ENCODE measurements at places on chromosomes 3 and 15.

DNA sequence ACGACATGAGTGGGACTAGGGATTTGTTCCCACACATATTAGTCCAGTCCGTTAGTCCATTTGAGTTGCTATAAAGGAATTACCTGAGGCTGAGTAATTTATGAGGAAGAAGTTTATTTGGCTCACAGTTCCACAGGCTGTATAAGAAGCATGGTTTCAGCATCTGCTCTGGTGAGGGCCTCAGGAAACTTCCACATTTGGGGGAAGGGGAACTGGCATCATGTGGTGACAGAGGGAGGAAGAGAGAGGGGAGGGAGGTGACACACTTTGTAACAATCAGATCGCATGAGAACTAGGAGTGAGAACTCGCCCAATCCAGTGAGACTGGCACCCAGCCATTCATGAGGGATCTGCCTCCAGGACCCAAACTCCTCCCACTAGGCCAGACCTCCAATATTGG lies 769.9 kb upstream of the ROBO1 start:
- DNase-seq, result no peak

GRCh38 chr15:40807888-40808461 lies 702 bp upstream of the DNAJC17 start:
- no peak for DNase-seq

DNA sequence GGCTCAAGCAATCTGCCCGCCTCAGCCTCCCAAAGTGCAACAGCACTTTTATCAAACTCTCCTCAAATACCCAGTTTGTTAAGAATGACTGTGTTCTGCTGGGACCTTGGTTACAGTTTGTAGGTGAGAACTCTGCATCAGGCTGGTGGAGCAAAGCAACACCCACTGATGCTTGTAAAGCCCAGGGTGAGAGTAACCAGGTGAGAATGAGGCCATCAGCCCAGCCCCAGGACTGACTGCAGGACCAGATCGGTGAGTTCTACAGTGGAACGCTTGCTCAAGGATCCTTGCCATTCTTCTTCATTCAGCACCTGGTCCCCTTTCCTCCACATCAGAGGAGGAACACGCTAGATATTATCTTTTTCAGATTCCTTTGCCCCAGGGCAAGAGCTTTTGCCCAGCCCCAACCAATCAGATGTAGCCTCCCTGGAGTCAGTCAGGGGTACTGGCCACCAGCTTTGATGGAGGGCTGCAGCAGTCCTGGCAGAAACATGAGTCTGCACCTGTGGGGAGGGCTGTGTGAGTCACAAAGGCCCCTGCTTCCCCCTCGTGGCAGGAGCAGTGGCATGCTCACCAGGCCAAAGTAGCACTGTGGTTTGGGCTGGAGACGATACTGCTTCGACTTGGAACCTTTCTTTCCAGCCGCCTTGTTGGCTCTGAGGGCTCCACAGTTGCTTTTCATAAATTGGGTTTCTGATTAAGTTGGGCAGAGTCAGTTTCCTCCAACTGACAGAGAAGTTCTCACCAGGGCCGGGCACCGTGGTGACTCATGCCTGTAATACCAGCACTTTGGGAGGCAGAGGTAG lies 3.5 kb upstream of the SHISA5 start:
- no peak for DNase-seq

- DNase-seq, result no peak
Observed at GRCh38 chr3:46449755-46450552, 14.8 kb downstream of the LTF start.

- DNase-seq, result no peak
Observed at GRCh38 chr3:99711351-99711750, 73.0 kb downstream of the COL8A1 start.

DNA sequence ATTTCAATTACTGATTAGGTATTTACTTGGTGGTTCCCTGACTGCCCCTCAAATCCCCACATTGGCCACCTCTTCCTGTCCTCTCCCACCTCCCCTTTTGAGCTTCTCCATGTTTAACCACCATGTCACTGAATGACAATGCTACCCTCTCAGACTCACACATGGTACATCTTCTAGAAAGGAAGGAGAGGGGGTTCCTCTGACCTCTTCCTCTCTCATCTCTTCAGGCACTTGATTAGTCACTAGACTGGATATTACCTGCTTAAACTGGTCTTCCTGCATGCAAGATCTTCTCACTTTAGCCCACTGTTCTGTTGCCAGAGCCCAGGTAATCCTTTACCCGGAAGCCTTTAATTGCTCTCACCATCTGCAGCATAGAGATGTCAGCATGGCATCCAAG lies 64.9 kb downstream of the DIPK2A start:
- no peak for DNase-seq

- DNase-seq, result no peak
Observed at GRCh38 chr3:184506561-184506991, 55.0 kb upstream of the EPHB3 start.

- DNase-seq, result no peak
Observed at GRCh38 chr3:72537448-72537847, 310.8 kb downstream of the SHQ1 start.

DNA sequence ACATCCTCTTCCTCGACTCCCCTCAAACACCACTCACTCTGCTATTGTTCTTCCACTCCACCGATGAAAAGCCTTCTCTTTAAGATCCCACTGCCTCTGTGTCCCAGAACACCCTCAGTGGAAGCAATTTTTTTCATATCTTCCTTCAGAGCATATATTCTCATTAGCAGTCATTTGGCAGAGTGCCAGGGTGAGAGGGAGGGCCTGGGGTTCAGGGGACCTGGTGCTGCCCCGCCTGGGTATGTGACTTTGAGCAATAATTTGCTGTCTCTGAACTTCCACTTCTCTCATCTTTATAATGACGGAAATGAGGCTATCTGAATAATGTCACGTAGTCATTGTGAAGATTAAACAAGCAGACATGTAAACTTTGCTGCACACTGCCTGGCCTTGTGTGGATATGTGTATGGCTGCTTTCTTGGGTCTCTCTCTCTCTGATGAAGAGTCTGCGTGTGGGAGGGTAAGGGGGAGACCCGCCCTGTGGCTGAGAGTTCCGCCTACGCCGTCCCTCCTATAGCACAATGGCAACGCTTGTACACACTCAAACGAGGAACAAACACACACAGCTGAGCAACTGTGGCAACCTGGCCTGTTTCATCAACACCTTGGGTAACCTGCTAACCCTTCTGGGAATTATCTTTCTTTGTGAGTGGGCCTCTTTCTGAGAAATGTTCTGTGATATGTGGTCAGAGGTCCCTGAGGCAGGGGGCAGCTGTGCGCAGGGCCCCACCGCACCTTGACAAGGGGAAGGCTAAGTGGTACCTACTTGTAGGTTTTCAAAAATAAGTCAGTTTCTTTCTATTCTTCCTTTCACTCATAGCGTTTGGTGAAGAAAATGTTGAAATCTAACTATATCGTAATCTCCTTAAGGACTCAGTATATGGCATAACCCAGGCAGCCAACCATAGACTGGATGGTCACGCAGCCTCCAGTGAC lies 369.8 kb downstream of the SV2B start:
- DNase-seq, result no peak

- no peak for DNase-seq
Observed at GRCh38 chr3:120824613-120825012, 82.1 kb downstream of the GTF2E1 start.

- DNase-seq, result no peak
Observed at GRCh38 chr3:129673897-129674797, 67.7 kb upstream of the PLXND1 start.

GRCh38 chr3:149437710-149438109 lies 36.8 kb upstream of the TM4SF4 start:
- no peak for DNase-seq

DNA sequence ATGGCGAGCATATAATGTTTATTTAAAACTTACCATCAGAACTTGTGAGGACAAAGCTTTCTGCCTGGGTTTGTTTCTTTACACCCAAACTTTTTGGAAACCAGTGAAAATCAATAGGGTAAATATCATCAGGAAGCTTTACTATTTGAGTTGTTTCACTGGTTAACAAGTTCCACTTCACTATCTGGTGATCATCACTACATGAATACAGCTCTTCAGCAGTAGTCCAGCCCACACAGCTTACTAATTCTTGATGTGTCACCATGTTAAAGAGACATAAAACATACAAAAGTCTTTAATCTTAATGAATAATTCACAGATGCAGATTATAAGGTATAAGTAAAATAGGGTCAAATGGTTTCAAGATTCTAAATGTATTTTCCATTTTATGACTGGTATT lies 17.6 kb downstream of the IFT80 start:
- DNase-seq, result no peak

GRCh38 chr15:77851691-77852090 lies 219.0 kb upstream of the LINGO1 start:
- no peak for DNase-seq

- DNase-seq, result no peak
Observed at GRCh38 chr3:151630938-151631441, 102.7 kb upstream of the AADACL2 start.

- no peak for DNase-seq
Observed at GRCh38 chr3:102141096-102141927, 292.0 kb downstream of the NFKBIZ start.

DNA sequence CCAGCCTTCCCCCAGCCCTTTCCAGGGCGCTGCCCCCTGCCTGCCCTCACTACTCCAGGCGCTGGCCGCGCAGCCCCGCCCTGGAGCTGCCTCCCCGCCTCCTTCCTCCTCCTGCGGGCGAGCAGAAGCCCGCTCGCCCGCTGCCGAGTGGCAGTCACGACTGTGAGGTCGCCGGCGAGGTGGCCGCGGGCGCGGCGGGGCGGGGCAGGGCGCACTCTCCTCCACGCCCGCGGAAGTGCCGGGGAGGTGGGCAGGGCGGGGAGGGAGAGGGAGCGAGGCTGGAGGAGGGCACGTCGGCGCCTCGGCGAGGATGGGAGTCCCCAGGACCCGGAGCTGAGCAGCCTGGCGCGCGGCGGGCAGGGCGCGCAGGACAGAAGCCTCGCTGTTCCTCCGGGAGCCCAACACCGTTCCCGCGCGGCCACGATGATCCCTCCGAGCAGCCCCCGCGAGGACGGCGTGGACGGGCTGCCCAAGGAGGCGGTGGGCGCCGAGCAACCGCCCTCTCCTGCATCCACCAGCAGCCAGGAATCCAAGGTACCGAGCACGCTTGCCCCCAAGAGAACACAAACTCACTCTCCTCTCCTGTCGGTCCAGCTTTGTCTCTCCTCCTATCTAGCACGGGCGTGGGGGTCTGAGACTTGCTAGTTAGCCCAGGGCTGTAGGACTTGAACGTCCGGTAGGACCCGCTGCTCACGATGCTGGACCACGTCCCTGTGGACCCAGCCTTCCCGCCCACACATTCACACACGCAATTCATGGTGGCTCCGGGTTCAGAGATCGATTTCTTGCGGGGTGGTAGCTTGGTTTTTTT lies at the start of gene STAC:
STAC (plus strand) TSS at position 284 of the 811 bp plus-strand sequence; CDS start at position 424, 140 bp downstream.
- no peak for DNase-seq

DNA sequence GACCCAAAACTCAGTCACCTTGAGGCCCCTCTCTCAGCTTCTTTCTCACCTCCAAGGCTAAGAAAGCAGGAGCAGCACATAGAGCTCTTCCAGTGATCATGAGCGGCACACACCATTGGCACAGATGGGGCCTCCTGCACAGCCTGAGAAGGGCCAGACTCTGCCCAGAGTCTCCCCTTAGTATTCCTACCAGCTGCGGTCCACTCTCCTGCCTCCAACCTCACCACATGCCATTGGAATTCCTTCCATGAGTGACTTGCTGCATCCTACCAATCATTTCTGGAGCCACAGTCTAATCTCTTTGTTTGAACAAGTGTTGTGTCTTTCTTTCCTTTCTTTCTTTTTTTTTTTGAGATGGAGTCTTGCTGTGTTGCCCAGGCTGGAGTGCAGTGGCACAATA lies 39.3 kb downstream of the CDCP1 start:
- DNase-seq, result no peak

DNA sequence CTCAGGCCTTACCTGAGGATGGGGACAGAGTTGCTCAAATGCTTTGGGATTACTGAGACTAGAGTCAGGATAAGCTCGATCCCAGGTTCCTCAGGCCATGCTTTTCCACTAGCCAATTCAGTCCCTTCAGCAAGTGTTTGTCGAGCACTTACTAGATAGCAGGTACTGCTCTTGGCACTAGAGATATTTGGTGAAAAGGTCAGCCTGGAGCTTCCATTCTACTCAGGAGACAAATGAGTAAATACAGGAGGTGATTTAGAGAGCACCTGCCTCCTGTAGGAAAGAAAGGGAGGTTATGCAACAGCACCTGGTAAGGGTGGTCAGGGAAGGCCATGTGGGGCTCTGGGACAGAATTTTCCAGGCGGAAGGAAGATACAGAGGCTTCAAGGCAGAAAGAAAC lies 99.9 kb downstream of the CACNA1D start:
- no peak for DNase-seq

DNA sequence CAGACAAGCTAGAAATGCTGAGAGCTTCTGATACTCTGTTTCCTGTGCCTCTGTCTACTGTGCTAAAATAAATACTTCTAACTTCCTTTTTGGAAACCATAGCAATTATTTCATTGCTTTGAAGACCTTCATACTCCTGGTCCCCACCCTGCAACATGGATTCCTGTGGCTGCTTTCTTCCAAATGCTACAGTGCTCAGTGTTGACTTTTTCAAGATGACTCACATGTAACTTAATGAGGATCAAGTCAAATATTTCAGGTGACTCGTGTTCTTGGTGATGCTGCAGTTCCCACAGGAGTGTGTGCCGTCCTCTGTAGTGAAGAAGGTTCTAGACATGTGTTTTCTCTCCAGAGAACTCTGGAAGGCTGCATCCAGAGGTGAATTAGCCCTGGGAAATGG lies 288.6 kb downstream of the CLSTN2 start:
- DNase-seq, result no peak

DNA sequence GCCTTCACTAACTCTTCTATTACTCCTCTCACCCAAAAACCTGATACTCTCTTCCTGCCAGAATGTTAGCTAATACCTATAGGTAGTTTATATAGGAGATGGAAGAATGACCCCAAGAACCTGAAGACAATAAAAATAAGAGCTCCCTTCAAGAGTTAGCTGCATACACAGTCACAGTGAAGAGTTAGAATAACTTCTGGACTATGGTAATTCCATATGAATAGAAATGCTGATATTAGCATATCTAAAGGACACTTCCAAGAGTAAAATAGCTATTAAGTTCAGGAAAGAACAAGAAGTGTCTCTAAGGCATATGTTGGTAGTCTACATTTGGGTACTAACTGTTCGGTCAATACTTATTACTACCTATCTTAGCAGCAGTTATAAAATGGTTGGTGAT lies 134.2 kb downstream of the VGLL3 start:
- DNase-seq, result no peak

- DNase-seq, result no peak
Observed at GRCh38 chr15:52496776-52497470, 31.8 kb downstream of the MYO5A start.

DNA sequence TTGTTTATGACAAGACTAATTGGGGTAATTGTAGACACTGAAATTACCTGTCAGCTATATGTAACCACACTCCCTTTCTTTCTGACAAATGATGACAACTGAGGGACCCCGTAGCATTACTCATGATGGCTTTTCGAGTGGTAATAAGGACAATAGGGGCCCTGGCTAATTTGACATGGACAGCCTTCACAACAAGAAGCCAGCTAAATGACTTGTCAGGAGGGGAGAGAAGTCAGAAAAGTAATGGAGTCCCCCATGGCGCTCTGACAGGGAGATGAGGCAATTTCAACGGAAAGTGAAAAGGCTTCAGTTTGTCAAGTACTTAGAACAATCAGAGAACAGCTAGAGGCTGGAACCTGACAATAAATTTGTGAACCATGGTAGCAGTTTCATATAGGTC lies 177.3 kb downstream of the CDIN1 start:
- DNase-seq, result no peak
